Regular cardiac myocyte (primary cell): ENCODE measurements at places on chromosomes 5 and 9. TPM values are rescaled to one million over a fixed set of nuclear protein-coding genes. Genes with fewer than 3 reads are reported as not detected.

Gene SLC6A19
- total RNA-seq = not detected in 2 replicates

Gene TLR4
- total RNA-seq = 43.1 and 58.5 TPM in 2 replicates

Gene CAMLG
- 30.9 and 47.9 TPM in 2 replicates for total RNA-seq

Gene NR2F1-AS1
- 19.7 and 20.3 TPM in 2 replicates for total RNA-seq

Gene GCNT4
- total RNA-seq = 1.5 and 4.2 TPM in 2 replicates

Gene DMRTA1
- total RNA-seq = under 0.01 and 0.28 TPM in 2 replicates

Gene ACTBL2
- under 0.01 and 0.19 TPM in 2 replicates for total RNA-seq

Gene AHRR
- total RNA-seq = 19.4 and 26.5 TPM in 2 replicates

Gene SMIM33
- under 0.01 TPM in 1 of 2 replicates, not detected in the other for total RNA-seq

Gene PFDN1
- total RNA-seq = 43.4 and 68.1 TPM in 2 replicates

Gene TCF7
- total RNA-seq = under 0.01 and 0.38 TPM in 2 replicates

Gene INSYN2B
- total RNA-seq = 24.0 and 39.7 TPM in 2 replicates

Gene OTULINL
- 0.19 and 0.56 TPM in 2 replicates for total RNA-seq

Gene ANKRD18A
- under 0.01 TPM in 1 of 2 replicates, not detected in the other for total RNA-seq

Gene CNTNAP3
- total RNA-seq = 2.8 and 2.9 TPM in 2 replicates

Gene LCN15
- total RNA-seq = not detected in 2 replicates

Gene LECT2
- total RNA-seq = not detected in 2 replicates

Gene HINT1
- total RNA-seq = 127 and 157 TPM in 2 replicates

Gene SAXO1
- total RNA-seq = under 0.01 TPM in 1 of 2 replicates, not detected in the other
